RKO (cell line): ENCODE measurements at places on chromosomes 5 and 9.

GRCh38 chr9:121160025-121160424 is 41.6 kb downstream of the RAB14 start:
- DNase-seq, result no peak

DNA sequence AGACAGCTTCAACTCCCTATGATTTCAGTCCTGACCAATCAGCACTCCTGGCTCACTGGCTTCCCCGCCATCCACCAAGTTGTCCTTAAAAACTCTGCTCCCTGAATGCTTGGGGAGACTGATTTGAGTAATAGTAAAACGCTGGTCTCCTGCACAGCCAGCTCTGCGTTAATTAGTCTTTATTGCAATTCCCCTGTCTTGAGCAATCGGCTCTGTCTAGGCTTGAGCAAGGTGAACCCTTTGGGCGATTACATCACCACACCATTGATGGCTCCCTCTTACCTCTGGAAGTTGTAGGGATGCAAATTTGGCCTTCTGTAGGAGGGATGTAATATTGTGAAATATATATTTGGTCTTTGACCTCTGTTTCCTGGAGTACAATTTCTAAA is 2.9 kb upstream of the SLC23A1 start:
- no peak for DNase-seq

- DNase-seq, result peak; percentile 7
Observed at GRCh38 chr5:103804711-103805110, 242.1 kb upstream of the NUDT12 start.

GRCh38 chr5:56479696-56480077 is 246.6 kb upstream of the ANKRD55 start:
- DNase-seq, result no peak

- DNase-seq, result no peak
Observed at GRCh38 chr5:73272351-73272750, 99.4 kb downstream of the TMEM174 start.

- DNase-seq, result peak; percentile 82
Observed at GRCh38 chr5:148186248-148187003, 16.4 kb upstream of the SPINK6 start.

DNA sequence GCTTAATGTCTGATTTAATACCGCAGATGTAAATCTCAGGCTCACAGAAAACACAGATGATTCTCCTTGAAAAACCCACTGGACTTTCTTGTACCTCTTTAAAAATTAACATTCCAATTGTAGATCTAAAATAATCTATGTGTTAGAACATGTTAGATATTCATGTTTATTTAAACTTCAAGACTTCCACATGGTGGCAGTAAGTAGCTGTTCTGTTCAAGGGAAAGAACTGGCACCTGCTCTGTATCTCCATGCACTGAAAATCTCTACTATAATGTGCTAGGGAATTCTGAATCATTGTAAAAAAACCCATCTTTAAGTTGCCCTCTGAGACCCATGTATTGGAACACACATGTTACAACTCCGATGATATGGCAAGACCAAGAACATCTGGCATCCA is 366.9 kb downstream of the DMRTA1 start:
- peak; percentile 66 for DNase-seq

- no peak for DNase-seq
Observed at GRCh38 chr5:131279204-131279603, 15.4 kb downstream of the CDC42SE2 start.

- no peak for DNase-seq
Observed at GRCh38 chr5:169175733-169176132, 125.2 kb downstream of the SLIT3 start.

DNA sequence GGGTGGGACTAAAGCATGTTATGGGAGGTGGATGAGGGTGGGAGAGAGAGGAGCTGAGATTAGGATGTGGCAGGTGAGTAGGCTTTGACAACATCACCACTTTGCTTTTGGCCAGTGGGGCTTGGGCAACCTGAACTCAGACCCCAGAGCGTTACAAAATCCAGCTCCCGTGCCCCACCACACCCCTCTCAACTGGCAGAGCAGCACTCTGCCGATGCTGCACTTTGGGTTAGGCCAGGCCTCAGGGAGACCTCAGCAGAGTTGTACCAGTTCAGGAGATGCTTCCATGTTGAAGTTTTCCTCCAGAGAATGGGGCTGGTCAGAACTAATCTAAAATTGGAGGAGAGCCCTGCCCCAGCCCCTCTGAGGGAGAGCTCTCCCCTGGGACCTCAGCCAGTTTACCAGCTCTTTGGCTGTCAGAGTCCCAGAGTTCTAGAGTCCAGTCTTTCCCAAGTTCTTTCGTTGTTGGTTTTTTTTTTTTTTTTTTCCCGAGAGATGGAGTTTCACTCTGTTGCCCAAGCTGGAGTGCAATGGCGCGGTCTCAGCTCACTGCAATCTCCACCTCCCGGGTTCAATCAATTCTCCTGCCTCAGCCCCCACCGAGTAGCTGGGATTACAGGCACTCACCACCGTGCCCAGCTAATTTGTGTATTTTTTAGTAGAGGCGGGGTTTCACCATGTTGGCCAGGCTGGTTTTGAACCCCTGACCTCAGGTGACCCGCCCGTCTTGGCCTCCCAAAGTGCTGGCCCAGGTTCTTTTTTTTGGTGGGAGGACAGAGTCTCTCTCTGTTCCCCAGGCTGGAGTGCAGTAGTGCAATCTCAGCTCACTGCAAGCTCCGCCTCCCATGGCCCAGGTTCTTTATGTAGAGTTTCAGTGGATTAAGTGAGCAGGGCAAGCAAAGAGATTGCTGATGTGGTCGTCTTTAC is 17.8 kb downstream of the NUDT2 start:
- DNase-seq, result no peak

GRCh38 chr5:79699763-79700400 is 10.2 kb downstream of the CMYA5 start:
- no peak for DNase-seq

DNA sequence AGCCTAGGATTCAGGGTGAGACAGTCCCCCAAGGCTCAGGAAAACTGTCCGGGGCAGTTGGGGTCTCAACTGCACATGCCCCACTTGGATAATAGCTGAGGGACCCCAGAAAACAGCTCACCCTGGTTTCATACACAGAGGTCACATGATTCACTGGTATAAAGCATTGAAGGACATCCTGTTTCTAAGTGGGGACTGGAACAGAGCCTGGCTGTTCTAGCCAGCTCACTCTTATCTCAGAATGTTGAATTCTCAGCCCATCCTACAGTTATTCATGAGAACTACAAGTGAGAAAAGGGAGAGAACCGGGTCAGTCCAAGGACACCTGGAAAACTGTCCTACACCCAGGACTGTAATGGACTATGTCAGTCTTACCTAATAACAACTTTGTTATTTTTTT is 170.9 kb downstream of the FGF1 start:
- DNase-seq, result peak; percentile 28

- DNase-seq, result no peak
Observed at GRCh38 chr5:115985802-115986757, 23.8 kb downstream of the LVRN start.

GRCh38 chr9:129327552-129328328 is 149.7 kb upstream of the IER5L start:
- no peak for DNase-seq

DNA sequence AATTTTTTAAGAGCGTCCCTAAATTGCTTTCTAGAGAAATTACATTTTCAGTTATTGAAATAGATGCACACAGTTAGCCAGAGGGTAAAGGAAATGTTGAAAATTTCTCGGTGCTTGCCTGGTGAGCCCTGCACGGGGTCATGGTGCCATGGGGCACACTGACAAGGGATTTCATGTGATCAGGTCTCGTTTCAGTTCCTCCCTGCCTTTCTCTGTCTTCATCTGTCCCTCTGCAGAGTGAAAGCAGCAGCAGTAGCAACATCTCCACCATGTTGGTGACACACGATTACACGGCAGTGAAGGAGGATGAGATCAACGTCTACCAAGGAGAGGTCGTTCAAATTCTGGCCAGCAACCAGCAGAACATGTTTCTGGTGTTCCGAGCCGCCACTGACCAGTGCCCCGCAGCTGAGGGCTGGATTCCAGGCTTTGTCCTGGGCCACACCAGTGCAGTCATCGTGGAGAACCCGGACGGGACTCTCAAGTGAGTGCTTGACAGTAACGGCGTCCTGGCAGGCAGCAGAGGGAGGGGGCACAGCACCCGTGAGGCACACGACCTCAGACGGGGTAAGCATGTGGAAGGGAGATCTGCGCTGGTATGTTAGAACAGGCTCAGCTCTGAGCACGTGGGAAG is 89.1 kb upstream of the OTULINL start:
- DNase-seq, result no peak

- no peak for DNase-seq
Observed at GRCh38 chr9:14756291-14756690, 33.8 kb upstream of the CER1 start.

DNA sequence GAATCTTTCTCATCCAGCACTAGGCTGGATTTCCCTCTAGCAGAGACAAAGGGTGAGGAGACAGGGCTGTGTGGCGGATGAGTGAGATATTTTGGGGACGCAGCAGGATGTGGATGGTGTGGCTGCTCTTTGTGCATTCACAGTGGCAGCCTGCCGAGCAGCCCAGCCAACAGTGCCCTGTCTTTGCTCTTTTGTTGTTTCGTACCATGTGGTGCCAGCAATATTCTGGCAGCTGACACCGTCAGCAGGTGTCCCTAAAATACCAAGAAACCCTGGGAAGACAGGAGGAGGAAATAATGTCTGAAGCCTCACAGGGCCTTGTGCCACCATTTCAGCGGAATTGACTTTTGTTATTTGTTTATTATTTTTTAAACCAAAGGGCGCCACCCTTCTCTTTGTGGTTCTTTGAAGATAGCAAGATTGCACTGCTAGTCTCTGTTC is 141.4 kb downstream of the CCDC192 start:
- no peak for DNase-seq

DNA sequence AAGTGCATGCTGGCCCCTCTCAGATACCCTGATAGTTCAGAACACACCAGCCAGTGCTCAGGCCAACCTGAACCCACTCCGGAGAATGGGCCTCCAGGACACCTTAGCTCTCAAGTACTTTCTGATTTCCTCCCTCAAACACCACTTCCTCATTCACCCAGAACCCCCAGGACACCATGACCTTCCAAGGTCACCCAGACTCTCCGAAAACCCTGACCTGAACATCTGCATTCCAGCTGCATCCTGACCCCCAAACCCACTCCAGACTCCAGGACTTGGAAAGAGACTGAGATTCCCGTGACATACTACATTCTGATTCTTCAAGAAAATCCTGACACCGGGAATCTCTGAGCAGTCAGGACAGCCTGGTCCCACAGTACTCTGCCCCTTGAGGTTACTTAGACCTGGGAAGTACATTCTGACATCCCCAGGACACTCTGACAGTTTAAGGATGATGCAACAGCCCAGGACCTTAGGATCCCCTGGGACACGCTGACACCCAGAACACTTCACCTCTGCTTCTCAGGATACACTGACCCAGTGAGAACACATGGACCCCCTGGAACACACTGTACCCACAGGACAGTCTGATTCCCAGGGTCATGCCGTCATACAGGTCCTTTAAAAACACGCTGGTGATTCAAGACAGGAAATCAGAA is 747 bp upstream of the PROP1 start:
- DNase-seq, result no peak

- no peak for DNase-seq
Observed at GRCh38 chr9:135491764-135492163, 8.7 kb upstream of the MRPS2 start.

DNA sequence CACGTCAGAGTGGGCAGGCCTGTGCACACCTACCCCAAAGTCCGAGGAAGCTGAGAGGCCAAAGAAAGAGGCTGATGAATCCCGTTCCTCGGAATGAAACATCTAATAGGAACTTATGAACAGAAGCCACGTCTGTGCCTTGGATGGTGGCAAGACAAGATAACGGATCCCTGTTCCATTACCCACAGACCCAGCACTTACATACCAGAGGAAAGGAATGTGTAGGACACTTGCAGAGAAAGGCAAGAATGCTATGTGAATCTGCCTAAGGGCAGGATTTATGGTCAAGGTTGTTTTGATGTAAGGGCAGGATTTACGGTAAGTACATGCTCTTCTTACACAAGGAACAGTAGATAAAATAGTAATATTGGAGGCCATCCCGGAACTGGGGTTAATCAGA is 93.2 kb downstream of the WDR41 start:
- no peak for DNase-seq

GRCh38 chr5:96714951-96715451 is 52.8 kb downstream of the CAST start:
- peak; percentile 56 for DNase-seq

GRCh38 chr5:124919747-124920525 is 173.5 kb upstream of the ZNF608 start:
- no peak for DNase-seq

- DNase-seq, result peak; percentile 31
Observed at GRCh38 chr5:6781716-6782115, 68.5 kb downstream of the TENT4A start.

DNA sequence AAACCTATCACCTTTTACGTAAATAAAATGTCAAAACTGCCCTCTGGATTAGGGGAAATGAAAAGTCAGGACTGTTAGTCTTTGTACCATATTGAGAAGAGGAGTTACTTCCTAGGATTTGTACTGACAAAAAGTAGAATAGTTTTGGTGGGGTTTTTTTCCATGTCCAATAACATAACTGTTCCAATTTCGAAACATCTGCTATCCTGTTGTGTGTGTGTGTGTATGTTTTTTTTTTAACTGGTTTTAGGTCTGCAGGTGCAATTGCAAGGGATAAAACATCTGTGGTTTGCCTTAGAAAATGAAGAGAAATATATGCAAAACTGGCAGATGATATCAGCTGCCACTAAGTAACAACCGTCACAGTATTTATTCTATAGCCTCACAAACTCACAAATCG is 506.8 kb downstream of the NFIB start:
- no peak for DNase-seq

GRCh38 chr5:136023958-136024541 is 4.7 kb upstream of the TGFBI start:
- no peak for DNase-seq

GRCh38 chr5:81317536-81317935 is 16.1 kb downstream of the ZCCHC9 start:
- DNase-seq, result no peak
